ENCODE measurements at places on chromosomes 2 and 18.
A peak's percentile ranks its signal among the peaks of the same experiment; 100 is the strongest.

- DNase-seq = no peak
These were observed 50.9 kb downstream of the ACTR2 start for GRCh38 chr2:65278531-65278981.

GRCh38 chr2:105403783-105404698, 5.2 kb upstream of the FHL2 start:
- DNase-seq = peak; percentile 52

DNA sequence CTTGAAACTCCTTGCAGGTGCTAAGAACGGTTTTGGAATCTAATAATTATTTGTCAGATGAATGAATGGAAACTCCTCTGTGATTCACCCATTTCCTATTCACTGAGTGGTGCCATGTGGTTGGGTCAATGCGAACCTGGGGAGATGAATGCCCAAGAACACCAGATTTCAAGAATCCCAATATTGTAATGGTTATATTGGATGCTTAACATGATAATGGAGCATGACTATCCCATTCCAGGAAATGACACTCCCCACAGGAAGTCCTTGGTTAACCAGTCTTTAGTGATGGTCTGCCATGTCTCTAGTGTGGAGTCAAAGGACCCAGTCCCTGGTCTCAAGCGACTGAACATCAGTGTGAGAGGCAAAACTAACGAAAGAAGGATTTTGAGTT, 67.9 kb upstream of the ST3GAL5 start:
- no peak for DNase-seq

- DNase-seq = no peak
These were observed 7.6 kb upstream of the BMP10 start for GRCh38 chr2:68878753-68879152.

DNA sequence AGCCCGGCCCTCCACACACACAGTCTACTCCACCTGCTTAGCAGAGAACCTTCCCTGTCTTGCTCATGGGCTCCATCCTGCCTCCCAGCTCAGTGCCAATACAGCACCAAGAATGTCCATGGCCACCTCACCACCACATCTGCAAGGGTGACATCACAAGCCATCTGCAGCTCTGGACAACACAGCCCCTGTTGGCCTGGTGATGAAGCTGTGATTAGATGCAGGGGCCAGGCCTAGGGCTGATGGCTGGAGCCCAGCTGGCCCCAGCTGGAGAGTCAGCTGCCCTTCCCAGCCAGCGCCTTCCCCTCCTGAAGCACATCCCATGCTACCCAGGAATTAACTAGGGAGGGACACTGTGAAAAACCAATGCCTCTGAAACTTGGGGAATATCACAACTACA, 91.1 kb downstream of the TTC32 start:
- DNase-seq = no peak

Data from SHP77 (cell line).